ENCODE measurements at places on chromosomes 4 and X.

DNA sequence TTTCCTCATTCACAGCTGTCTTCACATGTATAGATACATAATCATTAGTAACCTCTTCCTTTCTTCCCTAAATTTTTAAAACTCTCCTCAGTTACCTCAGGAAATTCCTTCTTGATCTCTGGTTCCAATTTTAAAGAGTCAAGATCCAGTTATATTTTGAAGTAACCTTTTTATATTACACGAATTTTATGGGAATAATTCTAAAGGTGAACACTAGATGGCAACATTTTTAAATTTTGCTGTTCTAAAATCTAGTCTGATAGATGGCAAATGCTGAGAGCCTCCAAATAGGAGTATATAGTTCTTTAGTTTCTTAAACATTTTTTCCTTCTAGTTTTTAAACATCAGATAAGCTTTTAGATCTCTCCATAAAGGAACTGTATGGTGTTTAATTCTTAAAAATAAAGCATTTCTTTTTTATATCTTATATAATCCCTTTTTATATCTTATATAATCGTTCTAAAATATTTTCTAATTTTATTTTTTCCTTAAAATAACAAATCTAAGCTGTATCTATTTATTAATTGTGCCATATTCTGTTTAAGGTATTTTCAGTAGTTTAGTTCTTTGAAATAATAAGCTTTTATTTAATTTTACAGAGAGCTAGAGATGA, 37.9 kb upstream of the PAPSS1 start:
- DNase-seq: no peak

- DNase-seq: no peak
These were observed 60.4 kb upstream of the HPF1 start for GRCh38 chr4:169818063-169818679.

- DNase-seq: no peak
These were observed 8.6 kb downstream of the F9 start for GRCh38 chrX:139538907-139539790.

DNA sequence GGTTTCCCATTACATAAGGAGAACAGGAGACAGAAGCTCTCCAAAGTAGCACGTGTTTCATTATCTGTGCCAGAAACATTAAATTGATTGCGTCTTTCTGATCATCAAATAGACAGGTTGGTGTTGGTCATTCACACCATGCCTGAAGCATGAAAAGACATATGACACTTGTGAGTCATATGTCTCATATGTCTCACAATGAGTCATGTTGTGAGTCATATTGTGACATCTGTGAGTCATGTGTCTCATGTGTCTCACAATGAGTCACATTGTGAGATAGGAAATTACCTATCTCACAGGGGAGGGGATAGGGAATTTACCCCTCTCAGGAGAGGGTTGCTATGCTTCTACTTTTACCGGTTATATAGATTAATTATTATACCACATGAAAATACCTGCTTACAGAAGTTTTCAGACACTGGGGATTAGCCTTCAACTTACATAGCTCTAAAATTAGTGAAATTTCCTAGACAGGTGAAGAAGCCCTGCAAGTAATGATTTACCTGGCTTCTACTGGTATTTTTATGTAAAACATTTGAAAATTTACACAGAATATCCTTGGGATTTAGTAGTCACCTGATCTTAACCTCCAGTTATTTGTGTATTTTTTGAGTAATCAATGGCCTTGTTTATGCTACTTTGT, 80.8 kb downstream of the NPFFR2 start:
- DNase-seq: no peak

GRCh38 chrX:37684426-37684825, 1.2 kb upstream of the XK start:
- no peak for DNase-seq

DNA sequence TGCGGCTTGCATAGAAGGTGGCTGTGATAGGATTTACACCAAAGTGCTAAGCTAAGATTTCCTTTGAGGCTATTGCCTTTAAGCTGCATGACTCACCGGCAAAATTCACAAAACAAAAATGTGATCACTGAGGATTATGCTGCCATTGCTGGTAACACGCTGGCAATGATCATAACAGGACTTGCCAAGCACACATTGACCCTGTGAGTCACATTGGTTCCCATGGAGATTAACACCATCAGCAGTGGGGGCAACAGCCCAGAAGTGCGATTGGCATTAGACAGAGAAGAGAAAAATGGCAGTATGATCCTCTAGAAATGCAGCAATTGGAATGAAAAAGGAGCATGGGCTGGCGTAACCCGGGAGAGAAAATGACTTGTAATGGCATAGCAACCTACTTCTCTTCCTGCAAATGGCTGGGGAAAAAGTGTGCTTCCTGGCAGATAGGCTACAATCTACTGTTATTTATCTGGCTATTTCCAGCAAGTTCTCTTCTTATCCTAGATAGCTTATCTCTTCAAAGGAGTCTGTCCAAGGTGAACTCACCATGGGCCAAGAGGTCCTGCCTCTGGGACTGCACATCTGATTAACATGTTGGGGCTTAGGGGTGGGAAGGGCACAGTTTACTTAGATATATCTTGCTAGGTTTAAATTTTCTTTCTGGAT, 314.2 kb upstream of the IGFBP7 start:
- DNase-seq: no peak

GRCh38 chrX:30948626-30949025, 59.6 kb upstream of the TAB3 start:
- DNase-seq: no peak

- no peak for DNase-seq
These were observed 499.1 kb upstream of the EPHA5 start for GRCh38 chr4:66169341-66169740.

GRCh38 chr4:169649545-169650226, 29.3 kb downstream of the CLCN3 start:
- no peak for DNase-seq

GRCh38 chr4:7865533-7865932, 74.1 kb downstream of the AFAP1 start:
- DNase-seq: no peak

DNA sequence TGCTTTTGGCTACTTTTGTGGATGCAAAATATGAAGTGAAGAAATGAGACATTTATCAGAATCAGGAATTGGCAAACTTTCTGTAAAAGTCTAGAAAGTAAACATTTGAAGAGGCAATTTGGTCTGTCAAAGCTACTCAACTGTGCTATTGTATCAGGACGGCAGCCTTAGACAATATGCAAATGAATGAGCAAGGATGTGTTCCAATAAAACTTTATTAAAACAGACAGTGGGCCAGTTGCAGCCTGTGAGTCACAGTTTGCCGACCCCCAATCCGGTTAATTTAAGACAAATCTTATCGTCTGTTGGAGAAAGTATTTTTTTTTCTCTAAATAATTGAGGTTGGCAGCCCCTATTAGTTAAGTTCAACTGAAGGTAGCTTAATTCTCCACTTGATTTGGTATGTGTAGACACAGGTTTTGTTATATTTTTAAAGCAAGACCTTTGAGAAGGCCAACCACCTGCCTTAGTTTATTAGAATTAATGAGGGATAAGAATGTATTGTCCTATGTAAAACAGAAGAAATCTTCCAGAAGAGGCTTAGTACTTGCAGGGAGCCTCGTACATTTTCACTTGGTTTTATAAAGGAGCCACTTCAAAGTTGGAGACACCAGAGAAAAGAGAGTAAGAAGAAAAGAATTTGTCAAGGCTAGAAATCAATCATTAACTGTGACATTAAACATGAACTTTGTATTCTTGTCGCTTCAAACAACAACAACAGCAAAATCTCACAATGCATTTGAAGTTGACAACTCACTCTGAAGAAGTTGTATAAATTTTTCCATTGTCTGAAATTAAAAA, 81.6 kb upstream of the FAT1 start:
- no peak for DNase-seq

- no peak for DNase-seq
These were observed 78.4 kb upstream of the MAP3K15 start for GRCh38 chrX:19593690-19594089.

- DNase-seq: no peak
These were observed 62.6 kb downstream of the DCLK2 start for GRCh38 chr4:150140774-150141400.

GRCh38 chr4:70996018-70996360, 2.5 kb downstream of the DCK start:
- no peak for DNase-seq

- no peak for DNase-seq
These were observed 89.7 kb upstream of the KDR start for GRCh38 chr4:55215087-55215486.

DNA sequence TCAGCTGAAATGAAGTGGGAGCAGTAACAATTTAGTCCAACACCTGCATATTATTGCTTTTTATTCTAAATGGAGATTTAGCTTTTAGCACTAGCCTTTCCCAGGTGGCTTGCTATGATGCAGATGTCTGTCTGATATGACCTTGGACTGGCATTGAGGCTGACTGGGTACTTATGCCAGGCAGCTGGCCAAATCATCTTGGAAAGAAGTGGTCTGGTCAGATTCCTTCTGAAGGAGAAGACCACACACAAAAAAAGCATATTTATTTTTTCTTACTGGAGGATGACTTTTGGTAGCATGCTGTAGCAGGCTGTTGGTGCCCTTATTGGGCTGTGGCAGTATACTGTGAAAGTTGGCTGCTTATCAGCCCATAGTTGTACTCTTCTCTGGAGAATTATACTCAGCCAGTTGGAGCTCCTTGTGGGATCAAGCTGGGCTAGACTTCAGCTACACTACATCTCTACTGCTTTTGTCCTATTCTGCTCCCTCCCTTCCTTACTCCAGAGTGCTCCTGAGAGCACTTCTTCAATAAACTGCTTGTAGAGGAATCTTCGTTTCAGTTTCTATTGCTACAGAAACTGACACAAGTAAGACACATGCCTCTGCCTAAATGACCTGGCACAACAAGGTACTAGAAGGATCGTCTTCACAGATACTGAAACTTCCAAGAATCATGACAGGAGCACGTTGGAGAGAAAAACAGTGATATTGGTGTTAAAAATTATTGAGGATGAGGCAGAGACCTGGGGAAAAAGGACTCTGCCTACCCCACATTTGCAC, 196.8 kb upstream of the RPS6KA3 start:
- DNase-seq: no peak

DNA sequence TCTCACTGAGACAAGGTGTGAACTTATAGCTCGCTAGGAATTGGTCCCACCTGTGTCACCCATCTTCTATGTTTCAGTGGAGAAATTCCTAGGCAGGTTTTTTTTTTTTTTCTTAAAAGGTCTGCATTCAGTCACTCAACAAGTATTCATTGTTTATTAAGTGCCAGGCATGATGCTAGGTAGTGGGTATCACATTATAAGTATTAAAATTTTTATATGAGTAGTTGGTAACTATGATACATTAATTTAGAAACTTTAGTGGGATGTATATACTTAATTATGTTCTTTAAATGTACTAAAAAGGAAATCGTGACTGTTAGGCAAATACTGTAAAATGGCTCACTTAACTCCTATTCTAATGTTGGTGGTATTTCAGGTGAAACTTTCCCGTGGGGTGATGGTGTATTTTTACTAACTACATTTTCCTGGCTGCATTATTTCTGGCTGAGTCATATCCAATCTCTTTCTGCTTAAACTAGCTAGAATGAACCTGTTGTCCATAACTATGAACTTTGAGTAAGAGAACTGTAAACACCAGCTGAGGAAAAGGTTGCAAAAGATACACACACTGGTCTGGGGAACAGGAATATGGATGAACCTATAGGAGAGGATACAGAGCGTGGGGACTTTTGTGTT, 49.3 kb upstream of the MED14 start:
- no peak for DNase-seq

DNA sequence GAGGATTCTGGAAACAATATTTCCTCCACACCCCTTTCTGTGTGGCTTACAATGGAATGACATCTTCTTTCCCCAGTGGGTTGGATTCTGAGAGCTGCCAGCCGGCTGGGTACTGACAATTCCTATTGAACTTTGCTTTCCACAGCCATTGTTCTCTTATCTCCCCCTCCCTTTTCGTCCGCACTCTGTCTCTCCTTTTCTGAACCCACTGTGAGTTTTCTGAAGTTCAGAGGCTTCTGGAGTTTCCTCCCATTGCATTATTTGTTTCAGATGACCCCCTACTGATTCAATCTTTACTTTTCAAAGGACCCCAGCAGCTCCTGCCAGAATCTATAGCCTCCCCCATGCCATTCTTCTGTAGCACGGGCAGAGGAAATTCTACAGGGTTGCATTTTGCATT, 10.4 kb downstream of the SMPX start:
- DNase-seq: no peak

DNA sequence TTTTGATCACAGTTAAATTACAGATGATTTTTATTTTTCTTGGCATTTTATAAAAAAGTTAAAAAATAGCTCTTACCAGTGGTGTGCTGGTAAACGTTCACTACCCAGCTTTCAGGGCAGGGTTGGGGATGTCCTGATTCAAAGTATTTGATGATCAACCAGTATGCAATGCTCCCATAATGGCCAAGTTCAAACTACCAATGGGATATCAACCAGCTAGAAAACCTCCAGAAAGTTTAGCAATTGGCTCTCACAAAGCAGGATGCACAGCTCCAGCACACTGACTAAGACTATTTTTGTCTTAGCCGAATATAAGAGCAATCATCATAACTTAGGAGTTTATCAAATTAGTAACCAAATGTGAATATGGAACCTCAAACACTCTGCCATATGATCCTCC, 108.0 kb upstream of the PDE5A start:
- no peak for DNase-seq

- no peak for DNase-seq
These were observed 39.6 kb downstream of the DDX60L start for GRCh38 chr4:168440442-168441264.

GRCh38 chrX:149531599-149531998, 9.2 kb upstream of the EOLA1 start:
- no peak for DNase-seq

DNA sequence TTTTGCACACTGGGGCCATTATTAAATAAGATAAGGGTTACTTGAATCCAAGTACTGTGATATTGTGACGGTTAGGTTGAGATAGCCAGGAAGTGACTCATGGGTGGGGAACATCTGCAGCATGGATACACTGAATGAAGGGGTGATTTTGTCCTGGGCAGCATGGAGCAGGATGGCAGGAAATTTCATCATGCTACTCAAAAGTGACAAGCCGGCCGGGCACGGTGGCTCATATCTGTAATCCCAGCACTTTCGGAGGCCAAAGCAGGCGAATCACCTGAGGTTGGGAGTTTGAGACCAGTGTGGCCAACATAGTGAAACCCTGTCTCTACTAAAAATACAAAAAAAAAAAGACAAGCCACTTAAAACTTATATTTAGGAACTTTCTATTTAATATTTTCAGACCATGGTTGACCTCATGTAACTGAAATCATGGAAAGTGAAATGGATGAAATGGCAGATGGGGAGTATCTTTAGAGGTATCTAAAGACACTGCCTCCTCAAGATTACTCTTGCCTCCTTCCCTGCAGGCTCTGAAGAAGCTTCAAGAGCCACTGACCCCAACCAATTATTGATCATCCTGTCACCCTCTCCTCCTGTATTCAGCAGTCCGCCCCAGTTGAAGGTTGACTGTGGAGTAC, 3.9 kb upstream of the TRIM60 start:
- no peak for DNase-seq

DNA sequence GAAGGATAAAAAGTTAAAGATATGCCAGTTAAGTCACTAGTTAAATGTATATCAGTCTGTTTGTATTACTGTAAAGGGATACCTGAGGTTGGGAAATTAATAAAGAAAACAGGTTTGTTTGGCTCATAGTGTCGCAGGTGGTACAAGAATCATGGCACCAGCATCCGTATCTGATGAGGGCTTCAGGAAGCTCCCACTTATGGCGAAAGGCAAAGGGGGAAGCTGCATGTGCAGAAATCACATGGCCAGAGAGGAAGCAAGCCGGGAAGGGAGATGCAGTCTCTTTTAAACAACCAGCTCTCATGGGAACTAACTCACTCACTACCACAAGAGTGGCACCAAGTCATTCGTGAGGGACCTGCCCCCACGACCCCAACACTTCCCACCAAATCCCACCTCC, 91.9 kb upstream of the SH3RF1 start:
- DNase-seq: no peak
